Activated naive CD8-positive, alpha-beta T cell treated with anti-CD3 and anti-CD28 coated beads, Interleukin-2, amount 10 ng/mL, durations not matched to agents 7 days and 5 days (primary cell): ENCODE measurements at places on chromosomes 5 and 9. TPM values are rescaled to one million over a fixed set of nuclear protein-coding genes. Genes with fewer than 3 reads are reported as not detected.
A peak's percentile ranks its signal among the peaks of the same experiment; 100 is the strongest.

The CTSV gene
- total RNA-seq = 0.45 TPM

- H3K4me1 ChIP-seq = peaks cover 13% of the 10 kb centered on the region
- DNase-seq = no peak
- no peak overlapping the region for H3K27ac ChIP-seq
- H3K4me3 ChIP-seq = no peak overlapping the region
- H3K36me3 ChIP-seq = no peaks in the 10 kb centered on the region
Observed at GRCh38 chr9:87796196-87796595, 70.3 kb downstream of the CTSL start.

DNA sequence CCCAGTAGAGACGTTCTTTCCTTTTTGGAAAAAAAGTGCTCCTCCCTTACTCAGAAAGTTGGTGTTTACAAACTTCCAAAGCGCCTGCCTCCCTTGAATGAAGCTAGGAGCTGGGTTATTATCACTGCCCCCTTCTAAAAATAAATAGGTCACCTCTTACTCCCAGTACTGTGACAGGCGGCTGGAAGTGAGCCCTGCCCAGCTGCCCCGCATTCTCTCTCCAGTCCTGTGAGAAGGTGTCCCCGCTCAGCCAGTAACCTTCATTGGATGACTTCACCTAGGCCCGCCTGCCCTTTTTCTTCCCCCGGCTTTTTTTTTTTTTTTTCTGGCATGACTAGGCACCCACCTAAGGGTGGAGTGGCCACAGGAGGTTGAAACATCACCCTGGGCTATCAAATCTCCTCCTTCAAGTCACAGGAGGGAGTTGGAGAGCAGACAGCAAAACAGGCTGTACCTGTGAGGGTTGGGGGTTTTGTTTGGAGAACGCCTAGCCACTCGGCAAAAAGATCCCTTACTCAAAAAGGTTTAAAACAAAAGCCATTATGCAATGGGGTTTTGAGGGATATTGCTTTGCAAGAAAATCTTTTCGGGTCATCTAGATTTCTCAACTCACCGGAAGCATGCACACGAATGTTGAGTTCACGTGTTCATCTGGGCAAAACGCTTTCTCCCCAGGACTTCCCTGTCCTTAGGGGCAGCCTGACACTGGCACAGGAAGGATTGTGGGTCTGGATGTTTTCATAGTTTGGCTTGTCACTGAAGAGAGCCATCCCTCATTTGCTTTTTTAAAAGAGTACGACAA lies 43.3 kb upstream of the ZNF622 start:
- H3K27ac ChIP-seq = no peak overlapping the region
- no peak for DNase-seq
- no peaks in the 10 kb centered on the region for H3K27me3 ChIP-seq

- peaks cover 69% of the 10 kb centered on the region for H3K27me3 ChIP-seq
- peaks cover 2% of the 10 kb centered on the region for H3K36me3 ChIP-seq
- no peak overlapping the region for H3K27ac ChIP-seq
Observed at GRCh38 chr9:121598167-121598964, 53.1 kb upstream of the DAB2IP start.

GRCh38 chr5:9473624-9474023 lies 72.3 kb downstream of the SEMA5A start:
- H3K4me1 ChIP-seq = no peaks in the 10 kb centered on the region
- H3K27me3 ChIP-seq = no peaks in the 10 kb centered on the region
- H3K36me3 ChIP-seq = no peaks in the 10 kb centered on the region
- no peak overlapping the region for H3K27ac ChIP-seq

DNA sequence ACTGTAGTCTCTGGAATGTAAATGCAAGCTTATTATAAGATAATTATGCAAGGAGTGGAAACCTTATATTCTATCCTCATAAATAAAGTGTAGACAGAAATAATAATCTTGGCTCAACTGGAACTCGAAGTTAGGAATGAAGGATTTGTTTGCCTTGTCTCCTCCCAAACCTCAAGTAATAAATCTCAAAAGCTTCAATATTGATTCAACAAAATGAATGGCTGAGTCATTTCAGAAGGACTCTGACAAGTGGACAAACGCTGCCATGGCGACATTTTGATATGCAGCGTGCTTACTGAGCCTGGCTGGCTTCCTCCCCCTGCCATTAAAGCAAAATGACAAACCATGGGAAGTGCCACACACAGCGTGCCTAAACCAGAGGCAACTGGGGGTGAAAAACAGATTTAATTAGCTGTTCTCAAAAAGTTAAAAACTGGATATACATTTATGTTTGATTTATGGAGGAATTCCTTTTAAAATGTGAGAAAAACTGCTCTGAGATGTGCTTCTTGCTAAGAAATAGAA lies 10.5 kb upstream of the ADGRV1 start:
- H3K4me3 ChIP-seq = no peak overlapping the region
- no peaks in the 10 kb centered on the region for H3K4me1 ChIP-seq
- no peak for DNase-seq
- no peaks in the 10 kb centered on the region for H3K36me3 ChIP-seq
- H3K27ac ChIP-seq = no peak overlapping the region

DNA sequence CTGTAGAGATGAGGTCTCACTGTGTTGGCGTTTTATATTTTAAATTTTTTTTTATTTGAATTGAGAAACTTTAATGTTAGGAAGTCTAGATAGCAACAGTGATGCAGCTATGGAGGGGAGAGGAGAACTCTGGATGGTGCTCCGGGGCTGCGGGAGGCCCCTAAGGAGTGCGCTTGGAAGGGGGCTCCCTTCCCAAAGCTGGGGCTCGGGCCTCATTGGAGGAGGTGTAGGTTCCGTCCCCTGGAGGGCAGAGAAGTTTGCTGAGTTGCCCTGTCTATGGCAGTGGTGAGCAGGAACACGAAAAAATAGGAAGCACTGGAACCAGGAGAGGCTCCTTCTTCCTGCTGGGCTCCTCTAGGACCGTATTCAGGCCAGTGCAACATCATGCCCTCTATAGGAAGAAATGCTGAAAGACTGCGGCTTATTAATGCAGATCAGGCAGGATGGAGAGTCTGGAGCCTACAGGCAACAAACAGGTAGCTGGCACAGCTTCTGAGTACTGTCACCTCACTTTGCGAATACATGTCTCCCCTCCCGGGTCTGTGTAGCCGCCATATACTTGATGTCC lies 16.1 kb downstream of the AHRR start:
- H3K36me3 ChIP-seq = peaks cover 40% of the 10 kb centered on the region
- no peak overlapping the region for H3K4me3 ChIP-seq
- DNase-seq = no peak
- peaks cover 52% of the 10 kb centered on the region for H3K4me1 ChIP-seq
- no peak overlapping the region for H3K27ac ChIP-seq
- no peaks in the 10 kb centered on the region for H3K27me3 ChIP-seq

The IFNA13 gene
- not detected for total RNA-seq

DNA sequence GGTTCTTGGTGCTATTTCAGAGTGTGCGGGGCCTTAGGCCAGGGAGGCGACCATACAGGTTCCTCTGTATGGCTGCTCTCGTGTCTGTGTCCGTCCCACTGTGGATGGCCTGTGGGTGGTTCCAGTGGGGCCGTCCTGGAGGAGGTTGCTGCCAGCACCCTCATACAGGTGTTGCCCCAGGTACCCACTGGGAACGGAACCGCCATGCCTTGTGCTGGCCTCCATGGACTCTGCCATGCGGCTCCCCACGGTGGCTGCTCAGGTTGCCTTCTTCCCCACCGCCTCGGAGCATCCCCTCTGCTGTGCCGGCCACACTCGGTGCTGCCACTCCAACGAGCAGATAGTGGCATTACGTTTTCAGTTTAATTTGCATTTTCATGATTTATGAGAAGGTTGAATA lies 129.3 kb upstream of the CACNA1B start:
- DNase-seq = no peak
- H3K4me1 ChIP-seq = peaks cover 11% of the 10 kb centered on the region
- H3K27ac ChIP-seq = no peak overlapping the region
- peaks cover 29% of the 10 kb centered on the region for H3K36me3 ChIP-seq
- no peak overlapping the region for H3K4me3 ChIP-seq

The OBP2B gene
- total RNA-seq = not detected

DNA sequence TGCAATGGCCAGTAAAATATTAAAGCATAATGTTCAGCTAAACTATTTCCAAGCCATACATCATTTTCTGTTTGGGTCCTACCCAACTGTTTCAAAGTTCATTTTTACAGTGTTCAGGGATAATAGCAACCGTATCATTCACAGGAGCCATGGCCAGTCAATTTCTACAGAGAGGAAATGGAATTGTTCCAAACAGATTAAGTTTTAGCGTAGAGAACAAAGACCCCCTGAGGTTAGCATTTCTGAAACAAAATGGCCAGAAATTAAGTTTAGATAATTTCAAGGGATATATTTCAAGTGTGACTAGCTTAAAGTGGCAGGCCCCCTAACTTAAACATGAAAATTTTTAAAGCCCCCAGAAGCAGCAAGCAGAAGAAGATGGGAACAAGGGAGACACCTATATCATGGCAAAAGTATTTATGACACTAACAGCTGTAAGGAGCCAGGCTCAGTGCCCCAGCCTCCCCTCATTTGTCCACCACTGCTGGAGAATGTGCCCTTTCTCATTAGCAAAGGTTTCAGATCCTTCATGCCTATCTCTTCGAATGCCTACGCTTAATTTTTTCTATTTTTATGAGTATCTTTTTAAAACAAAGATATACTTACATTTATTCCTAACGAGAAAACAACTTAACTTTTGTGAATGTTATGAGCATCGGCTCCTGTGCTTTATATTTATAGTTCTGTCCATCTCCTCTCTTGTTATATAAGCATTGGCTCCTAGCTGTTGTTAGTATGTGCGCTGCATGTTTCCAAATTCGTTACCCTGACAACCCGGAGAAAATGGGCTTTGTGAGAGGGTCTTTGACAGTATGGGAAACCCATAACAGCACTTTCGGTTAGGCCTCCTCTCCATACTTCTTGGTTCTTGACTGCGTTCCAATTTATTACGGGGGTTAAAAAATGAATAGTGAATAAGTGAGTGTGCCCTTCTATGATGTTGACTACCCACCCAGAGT lies 116.3 kb downstream of the MED27 start:
- H3K4me1 ChIP-seq = no peaks in the 10 kb centered on the region
- no peak for DNase-seq
- no peaks in the 10 kb centered on the region for H3K27me3 ChIP-seq
- H3K27ac ChIP-seq = no peak overlapping the region
- peaks cover 5% of the 10 kb centered on the region for H3K36me3 ChIP-seq

GRCh38 chr9:84953252-84953773 lies 283.8 kb downstream of the NTRK2 start:
- H3K27ac ChIP-seq = no peak overlapping the region
- no peak overlapping the region for H3K4me3 ChIP-seq
- H3K27me3 ChIP-seq = peaks cover 2% of the 10 kb centered on the region
- no peaks in the 10 kb centered on the region for H3K36me3 ChIP-seq
- peaks cover 2% of the 10 kb centered on the region for H3K4me1 ChIP-seq

The PCDH12 gene
- total RNA-seq = 0.09 TPM

- peak within 1 kb of the TSS; percentile 89 for H3K4me3 ChIP-seq
- H3K27ac ChIP-seq = peak within 1 kb of the TSS; percentile 83
- H3K36me3 ChIP-seq = no peaks in the 10 kb centered on the region
Observed at GRCh38 chr5:80959768-80960442, at the start of gene RASGRF2. Gene RASGRF2, plus strand, starts transcription at chr5:80960363. Its CDS starts 376 bp downstream, at chr5:80960739.

DNA sequence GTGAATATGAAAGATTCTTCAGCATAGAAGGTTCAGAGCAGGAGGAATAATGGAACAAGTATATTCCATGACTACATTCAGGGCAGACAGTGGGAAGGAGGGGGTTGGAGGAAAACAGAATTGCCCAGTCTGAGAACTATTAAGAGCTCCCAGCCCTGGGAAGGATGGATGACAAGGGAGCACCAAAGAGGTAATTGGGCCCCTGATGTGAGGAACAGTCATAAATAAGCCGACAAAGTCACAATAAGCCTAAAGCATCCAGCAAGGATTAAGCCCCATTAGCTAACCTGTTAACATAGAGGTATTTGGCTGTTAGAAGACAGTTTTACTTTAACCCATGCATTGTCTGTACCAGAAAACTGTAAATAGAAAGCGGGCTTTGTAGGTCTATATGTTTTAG lies 348.7 kb upstream of the SEMA6A start:
- no peaks in the 10 kb centered on the region for H3K4me1 ChIP-seq
- no peak overlapping the region for H3K27ac ChIP-seq
- no peak overlapping the region for H3K4me3 ChIP-seq
- DNase-seq = no peak

- DNase-seq = no peak
- no peak overlapping the region for H3K27ac ChIP-seq
- no peak overlapping the region for H3K4me3 ChIP-seq
- no peaks in the 10 kb centered on the region for H3K27me3 ChIP-seq
- H3K4me1 ChIP-seq = no peaks in the 10 kb centered on the region
Observed at GRCh38 chr5:165266939-165267338, 1761.5 kb downstream of the MAT2B start.

DNA sequence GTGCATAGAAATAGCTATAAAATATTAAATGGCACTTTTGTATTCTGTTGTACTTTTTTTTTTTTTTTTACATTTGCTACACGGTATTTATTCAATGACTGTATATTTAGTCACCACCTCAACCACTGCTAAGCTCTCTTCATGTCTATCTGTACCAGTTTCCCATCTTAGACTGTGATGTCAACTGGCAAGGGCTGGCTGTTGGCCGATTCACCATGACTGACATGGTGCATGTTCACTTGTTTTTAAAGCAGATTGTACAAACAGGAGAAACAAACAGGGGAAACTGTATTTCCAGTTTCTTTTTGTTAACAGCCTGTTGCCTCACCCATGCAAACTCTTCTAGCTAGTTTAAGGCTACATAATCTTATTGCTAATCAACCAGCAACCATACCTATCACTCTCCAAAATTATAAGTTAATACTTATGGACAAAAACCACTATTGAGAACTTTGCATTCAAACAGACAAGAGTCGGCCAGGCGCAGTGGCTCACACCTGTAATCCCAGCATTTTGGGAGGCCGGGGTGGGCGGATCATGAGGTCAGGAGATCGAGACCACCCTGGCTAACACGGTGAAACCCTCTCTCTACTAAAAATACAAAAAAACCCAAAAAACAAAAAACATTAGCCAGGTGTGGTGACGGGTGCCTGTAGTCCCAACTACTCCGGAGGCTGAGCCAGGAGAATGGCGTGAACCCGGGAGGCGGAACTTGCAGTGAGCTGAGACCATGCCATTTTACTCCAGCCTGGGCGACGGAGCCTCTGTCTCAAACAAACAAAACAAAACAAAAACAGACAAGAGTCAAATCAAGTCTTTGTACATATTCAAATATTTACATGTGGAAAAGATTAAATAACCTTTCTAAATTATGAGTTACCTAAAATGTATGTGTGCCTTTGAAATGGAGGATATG lies 13.2 kb downstream of the ZFAND5 start:
- no peak for DNase-seq
- no peak overlapping the region for H3K27ac ChIP-seq
- no peaks in the 10 kb centered on the region for H3K27me3 ChIP-seq
- H3K36me3 ChIP-seq = peaks cover 28% of the 10 kb centered on the region
- no peak overlapping the region for H3K4me3 ChIP-seq

The CDH18 gene
- not detected for total RNA-seq

The IRX4 gene
- total RNA-seq = not detected

GRCh38 chr5:148205865-148206264 lies 3.0 kb downstream of the SPINK6 start:
- no peaks in the 10 kb centered on the region for H3K4me1 ChIP-seq
- H3K4me3 ChIP-seq = no peak overlapping the region
- H3K36me3 ChIP-seq = no peaks in the 10 kb centered on the region
- H3K27ac ChIP-seq = no peak overlapping the region
- DNase-seq = no peak

GRCh38 chr5:159917994-159918393 lies 1.7 kb downstream of the ADRA1B start:
- H3K4me3 ChIP-seq = no peak overlapping the region
- peaks cover 4% of the 10 kb centered on the region for H3K4me1 ChIP-seq
- H3K36me3 ChIP-seq = no peaks in the 10 kb centered on the region
- H3K27ac ChIP-seq = no peak overlapping the region
- peaks cover 46% of the 10 kb centered on the region for H3K27me3 ChIP-seq
